ENCODE measurements at places on chromosomes 3 and 15. TPM values are rescaled to one million over a fixed set of nuclear protein-coding genes. Genes with fewer than 3 reads are reported as not detected.

Gene IQSEC1
- 14.3 TPM for total RNA-seq

Gene NME9
- total RNA-seq, result 1.6 TPM

Gene IGDCC3
- 6.9 TPM for total RNA-seq

Gene TOMM70
- total RNA-seq, result 135 TPM
